ENCODE measurements at places on chromosomes 5 and 9.

- no peak for DNase-seq
Measured at GRCh38 chr5:160959804-160960203, 107.8 kb upstream of the ATP10B start.

DNA sequence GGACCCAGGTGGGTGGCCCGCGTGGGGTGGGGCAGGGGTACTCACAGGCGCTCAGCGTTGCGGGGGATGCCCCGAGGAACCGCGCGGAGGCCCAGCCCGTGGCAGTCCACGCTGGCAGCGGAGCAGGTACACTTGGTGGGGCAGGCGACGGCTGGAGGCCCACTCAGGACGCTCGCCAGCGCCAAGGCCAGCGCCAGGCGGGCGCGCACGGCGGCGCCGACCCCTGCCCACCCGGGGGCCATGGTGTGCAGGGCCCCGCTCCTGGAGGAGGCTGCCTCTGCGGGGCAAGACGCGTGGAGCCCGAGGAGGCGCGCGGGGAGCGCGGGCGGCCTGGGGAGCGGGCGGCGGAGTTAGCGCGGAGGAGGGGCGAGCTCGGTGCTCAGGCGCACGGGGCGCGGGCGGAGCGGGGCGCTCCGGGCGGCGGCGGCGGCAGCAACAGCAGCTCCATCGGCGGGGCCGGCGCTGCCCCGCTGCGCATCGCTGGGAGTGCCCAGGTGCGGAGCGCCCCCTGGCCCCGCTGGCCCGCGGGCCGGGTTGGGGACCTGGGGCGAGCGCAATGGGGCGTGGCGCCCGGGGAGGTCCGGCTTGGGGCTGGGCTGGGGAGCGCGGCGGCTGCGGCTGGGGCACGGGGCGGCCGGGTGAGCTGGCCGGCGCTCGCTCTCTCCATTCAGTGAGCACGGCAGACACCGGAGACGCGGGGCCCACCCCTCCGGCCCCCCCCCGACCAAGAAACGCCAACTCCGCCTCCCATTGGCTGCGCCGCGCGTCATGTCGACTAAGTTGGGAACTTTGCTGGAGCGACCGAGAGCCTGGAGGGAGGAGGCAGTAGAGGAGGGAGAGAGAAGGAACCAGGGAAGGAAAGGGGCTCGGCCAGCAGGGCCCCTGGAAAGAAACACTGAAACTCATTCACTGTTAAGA is at the start of gene SLIT3:
TSS of gene SLIT3 (minus strand) at position 672 of the 918 bp plus-strand sequence. CDS start at position 242, 430 bp downstream.
- DNase-seq, result no peak

DNA sequence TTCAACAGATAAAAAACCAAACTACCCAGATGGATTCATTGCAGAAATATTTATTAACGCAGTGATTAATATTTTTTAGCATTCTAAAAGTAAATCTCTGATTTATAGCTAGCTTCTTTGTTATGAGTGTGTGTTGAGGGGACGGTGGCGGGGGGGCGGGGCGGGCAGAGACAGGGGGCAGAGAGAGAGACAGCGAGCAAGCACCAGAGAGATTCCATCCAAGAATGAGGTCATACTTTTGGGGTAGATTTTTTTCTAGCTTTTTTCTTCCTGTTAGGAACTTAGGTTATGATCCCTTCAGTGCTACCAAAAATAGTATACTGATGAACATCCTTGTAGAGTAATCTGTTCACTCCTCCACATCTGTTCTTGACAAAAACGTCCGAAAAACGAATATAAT is 500 bp upstream of the ZNF883 start:
- DNase-seq, result no peak

DNA sequence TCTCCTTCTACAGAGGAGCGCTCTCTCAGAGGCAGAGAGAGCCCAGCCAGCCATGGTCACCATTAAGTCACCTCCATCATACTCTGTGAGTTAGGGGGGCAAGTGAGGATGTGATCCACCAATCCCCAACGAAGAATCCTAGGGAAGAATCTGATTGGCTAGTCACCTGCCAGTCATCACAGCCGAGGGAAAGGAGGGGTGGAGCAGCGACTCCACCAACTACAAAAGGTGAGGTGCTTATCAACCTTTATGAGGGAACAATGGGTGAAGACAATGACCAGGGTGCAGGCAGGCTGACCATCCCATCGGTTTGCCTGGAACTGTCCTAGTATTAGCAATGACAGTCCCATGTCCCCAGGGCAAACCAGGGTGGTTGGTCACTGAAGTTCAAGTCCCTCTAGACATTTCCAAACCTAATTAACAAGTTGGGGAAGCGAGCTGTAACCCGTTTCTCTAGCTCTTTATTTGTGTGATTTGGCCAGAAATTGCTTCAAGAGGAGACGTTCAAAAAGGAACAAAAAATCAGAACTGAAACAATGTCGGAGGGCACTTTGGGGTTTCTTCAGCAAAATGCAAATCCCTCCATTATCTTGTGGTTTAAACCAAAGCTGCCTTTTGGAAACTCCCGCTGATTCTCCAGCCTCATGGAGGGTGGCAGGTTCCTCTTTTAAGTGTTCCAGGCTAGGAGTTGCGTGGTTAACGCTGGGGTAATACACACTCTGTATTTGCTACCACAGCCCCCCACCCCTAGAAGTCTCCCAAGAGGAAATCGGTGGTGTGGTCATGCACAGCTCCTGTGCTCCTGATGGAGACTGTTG is 18.8 kb upstream of the FCN1 start:
- DNase-seq, result no peak

DNA sequence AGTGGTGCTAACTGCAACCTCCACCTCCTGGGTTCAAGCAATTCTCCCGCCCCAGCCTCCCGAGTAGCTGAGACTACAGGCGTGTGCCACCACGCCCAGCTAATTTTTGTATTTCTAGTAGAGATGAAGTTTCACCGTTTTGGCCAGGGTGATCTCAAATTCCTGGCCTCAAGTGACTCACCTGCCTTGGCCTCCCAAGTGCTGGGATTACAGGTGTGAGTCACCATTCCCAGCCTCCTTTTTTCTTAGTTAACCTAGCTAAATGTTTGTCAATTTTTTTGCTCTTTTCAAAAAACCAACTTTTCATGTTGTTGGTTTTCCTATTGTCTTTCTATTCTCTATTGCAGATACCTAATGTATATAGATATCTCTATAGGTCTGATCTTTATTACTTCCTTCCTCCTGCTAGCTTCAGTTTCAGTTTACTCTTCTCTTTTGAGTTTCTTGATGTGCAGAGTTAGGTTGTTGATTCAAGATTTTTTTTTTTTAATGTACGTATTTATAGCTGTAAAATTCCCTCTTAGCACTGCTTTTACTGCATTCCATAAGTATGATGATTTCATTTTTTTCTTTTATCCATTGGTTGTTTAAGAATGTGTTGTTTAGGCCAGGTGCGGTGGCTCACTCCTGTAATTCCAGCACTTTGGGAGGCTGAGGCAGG is 32.9 kb downstream of the FGD3 start:
- no peak for DNase-seq

- DNase-seq, result no peak
Measured at GRCh38 chr5:588406-588995, 23.6 kb upstream of the CEP72 start.

GRCh38 chr5:155181542-155181941 is 168.0 kb downstream of the KIF4B start:
- no peak for DNase-seq

- no peak for DNase-seq
Measured at GRCh38 chr5:2874099-2874498, 122.6 kb upstream of the IRX2 start.

DNA sequence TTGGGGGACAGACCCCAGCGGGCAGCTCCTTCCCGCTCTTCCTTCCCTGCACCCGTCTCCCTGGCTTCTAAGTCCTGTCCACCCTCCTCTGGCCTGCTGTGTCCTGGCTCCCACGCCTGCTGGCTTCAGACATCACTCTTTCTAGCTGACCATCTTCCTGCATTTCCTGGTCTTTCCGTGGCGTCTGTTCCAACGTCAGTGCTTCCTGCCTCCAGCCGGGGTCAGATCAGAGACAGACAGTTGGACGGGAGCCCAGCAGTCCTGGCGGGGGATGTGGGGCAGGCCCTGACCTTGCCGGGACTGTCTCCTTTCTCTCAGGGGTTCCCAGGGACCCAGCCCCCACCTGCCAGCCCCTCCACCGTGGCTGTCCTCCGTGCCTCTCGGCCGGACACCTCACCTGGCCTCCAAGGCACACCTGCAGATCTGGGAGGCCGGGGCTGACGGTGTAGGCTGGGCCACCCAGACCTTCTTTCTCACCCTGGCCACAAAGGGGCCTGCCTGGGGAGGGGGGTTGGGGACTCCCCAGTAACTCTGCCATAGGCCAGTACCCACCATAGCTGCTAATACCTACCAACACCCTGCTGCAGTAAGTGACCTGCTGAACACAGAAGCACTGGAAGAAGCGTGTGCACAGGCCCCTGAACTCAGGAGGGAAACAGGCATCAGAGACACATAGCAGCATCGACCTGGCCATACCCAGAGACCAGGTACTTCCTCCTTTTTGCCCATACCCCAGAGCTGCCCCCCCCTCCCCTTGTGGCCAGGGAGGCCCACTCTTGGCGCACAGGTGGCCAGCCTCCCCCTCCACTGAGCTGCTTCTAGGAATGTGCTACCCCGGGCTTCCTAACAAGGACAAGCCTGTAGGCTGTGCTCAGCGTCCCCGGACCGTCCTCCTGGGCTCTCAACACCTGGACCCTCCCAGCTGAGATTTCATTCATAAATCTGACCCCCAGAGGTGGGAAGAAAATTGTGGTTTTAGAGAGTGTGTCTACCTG is 5.1 kb downstream of the NRARP start:
- DNase-seq, result no peak

- no peak for DNase-seq
Measured at GRCh38 chr5:167555565-167556166, 735.8 kb upstream of the WWC1 start.

DNA sequence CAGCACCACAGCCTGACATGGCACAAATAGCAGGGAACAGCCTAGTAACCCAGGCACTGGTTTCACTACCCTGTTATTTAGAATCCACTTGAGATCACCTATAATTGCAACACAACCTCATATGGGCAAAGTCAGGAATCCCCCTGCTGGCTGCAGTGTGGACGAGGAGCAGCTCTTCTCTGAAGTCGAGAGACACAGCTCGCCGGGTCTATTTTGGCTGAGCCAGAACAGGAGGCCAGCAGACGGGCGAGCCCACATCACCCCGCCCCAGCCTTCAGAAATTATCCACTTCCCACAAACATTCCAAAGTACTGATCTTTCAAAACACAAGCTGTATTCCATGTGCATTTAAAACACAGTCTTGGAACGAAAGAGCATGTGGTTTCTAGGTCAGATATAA is 179.0 kb downstream of the ROR2 start:
- DNase-seq, result no peak

DNA sequence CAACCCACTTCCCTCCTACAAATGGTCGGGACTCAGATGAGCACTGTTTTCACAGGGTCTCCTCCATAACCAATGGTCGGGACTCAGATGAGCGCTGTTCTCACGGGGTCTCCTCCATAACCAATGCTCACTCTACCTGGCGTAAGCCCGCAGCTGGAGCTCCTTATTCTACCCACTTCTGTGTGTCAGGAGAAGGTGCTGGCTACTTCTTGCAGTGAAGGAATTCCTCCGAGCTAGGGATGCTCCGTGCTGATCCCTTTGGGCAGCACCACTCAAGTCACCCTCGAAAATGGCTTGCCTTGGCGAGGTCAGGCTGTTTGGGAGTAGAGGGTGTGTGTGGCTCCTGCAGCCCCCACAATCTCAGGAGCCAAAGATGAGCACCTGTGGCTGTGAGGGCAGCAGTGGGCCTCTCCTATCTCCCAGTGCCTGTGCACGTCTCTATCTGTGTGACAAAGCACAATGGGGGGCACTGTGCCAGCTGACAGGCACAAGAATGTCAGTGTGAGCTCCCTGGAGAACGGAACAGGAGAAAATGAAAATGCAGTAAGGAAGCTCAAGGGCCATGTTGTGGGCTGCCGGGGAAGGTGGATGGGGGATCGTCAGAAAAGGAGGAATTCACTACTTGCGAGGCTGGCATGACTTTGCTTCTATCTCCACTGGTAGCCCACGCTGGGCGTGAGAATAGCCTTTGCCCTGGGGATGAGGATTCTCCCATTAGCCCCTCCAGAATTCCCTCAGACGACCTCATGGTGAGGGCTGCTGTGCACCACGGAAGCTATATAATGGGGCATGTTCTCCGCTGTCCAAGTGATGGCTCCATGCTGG is 3.9 kb upstream of the BTNL9 start:
- no peak for DNase-seq

DNA sequence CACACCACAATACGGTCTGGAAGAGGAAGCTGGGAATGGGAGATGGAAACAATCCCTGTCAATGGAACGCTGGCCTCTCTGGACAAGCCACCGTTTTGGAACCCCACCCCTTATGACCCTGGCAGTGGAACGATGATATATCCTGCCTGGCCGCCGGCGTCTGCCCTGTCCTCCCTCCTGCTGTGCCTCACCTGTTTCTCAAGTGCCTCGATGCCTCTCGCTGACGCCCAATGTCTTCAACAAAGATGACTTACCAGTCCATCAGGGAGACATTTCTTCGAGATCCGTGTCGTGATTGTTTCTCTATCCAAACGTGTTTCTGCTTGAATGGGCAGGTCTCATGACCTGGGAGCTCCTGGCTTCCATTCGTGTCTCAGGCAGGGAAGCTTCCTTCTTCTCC is 476.5 kb downstream of the SPATA31A7 start:
- DNase-seq, result no peak

- no peak for DNase-seq
Measured at GRCh38 chr9:26656003-26656870, 236.4 kb downstream of the CAAP1 start.

DNA sequence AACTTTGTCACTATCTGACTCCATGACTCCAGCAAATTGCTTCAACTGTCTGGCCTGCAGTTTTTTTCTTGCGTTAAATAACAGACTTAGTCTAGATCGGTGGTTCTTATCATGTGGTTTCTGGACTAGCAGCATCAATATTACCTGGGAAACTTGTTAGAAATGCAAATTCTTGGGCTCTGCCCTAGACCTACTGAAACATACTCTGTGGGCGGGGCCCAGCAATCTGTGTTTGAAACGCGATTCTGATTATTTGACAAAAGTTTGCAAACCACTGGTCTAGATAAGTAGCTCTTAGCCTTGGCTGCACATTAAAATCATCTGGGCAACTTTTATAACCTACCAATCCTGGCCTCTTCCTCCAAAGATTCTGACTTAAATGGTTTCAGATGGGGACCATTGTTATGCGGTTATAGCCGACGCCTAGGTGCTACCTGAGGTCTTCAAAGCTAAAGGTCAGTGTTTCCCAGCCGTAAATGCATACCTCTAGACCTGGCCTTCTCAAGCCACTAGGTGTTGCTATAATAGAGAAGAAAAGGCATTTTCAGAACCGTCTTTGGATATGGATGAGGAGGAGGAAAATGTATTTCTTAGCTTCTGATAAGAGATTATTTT is 74.0 kb downstream of the C9orf85 start:
- no peak for DNase-seq

- DNase-seq, result peak; percentile 37
Measured at GRCh38 chr5:79025054-79025472, 40.0 kb upstream of the ARSB start.

DNA sequence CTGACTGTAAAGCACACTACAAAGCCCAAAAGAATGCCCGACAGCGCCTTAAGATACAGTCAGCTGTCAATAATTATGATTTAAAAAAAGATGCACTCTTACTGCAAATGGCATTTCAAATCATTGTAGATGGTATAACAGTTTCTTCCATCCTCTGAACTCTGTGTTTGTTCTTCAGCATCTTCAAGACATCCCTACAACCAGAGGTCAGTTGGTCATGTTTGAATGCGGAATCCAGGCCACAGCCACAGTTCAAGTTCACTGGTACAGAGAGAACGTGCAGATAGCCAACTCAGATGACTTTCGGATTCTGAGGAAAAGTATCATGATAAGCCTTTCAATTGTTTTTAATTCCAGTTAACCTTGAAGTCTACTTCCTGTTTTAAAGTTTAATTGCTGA is 8.7 kb upstream of the MYOT start:
- DNase-seq, result no peak

GRCh38 chr5:1103093-1103492 is 8.8 kb downstream of the SLC12A7 start:
- no peak for DNase-seq

- DNase-seq, result no peak
Measured at GRCh38 chr5:43001748-43002147, 38.4 kb downstream of the ANXA2R start.
